Stimulated activated CD8-positive, alpha-beta memory T cell treated with anti-CD3 and anti-CD28 coated beads, Interleukin-15, amount 100 ng/mL, for 1 hour (primary cell): ENCODE measurements at places on chromosomes 4 and X.

- DNase-seq: no peak
Observed at GRCh38 chr4:26822546-26822945, 38.1 kb upstream of the STIM2 start.

- no peak for DNase-seq
Observed at GRCh38 chr4:165592386-165592785, 213.6 kb downstream of the CPE start.

GRCh38 chr4:53919535-53919934 lies 144.9 kb downstream of the CHIC2 start:
- DNase-seq: no peak

DNA sequence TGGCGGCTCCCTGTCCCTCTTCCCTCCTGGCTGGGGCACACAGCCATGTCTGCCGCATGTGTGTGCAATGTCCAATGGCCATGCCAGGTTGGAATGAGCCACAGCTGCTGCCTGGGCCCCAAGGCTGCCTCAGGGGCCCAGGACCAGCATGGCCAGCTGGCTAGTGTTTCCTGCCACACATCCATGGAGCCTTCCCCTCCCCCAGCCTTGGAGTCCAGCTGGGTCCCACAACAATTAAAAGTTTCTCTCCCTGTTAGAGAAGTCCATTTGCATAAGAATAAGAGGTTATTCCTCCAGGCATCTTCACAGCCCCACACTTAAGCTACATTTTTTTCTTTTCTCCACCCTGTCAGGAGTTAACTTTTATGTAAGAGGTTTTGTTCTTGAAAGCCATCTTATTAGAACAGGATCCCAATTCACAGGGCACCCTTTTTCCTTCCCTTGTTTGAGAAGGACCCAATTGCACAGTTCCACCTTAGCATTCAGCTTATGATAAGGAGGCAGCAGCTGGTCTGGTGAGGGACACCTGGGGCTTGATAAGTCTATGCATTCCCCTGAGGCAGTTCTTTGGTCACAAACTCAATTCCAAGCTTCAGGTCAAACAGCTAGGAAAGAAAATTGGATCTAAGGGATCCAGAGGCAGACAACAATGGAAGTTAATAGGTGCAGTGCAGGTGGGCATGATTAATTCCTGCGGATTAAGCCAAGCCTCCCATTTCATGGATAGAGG lies 963.3 kb upstream of the GRIA3 start:
- DNase-seq: no peak

GRCh38 chr4:149095001-149095400 lies 652.8 kb upstream of the NR3C2 start:
- no peak for DNase-seq

DNA sequence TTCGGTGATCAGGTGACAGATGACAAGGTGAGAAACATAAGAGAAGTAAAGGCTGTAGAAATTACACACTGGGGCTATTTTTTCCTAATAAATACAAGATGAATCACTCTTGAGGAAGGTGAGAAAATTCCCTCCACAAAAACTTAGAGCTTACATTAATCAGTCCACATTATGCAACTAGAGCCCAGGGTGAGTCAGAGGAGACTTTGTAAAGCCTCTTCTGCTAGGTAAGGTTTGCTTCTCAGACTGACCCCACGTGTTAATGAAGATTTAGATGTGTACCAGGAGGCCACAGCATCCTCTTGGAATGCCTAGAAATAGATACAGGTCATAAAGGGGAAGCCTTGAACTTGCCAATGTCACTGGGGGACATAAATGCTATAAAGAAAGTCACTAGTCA lies 396.0 kb upstream of the SMIM31 start:
- DNase-seq: no peak
